ENCODE measurements at places on chromosomes 7 and 10.

DNA sequence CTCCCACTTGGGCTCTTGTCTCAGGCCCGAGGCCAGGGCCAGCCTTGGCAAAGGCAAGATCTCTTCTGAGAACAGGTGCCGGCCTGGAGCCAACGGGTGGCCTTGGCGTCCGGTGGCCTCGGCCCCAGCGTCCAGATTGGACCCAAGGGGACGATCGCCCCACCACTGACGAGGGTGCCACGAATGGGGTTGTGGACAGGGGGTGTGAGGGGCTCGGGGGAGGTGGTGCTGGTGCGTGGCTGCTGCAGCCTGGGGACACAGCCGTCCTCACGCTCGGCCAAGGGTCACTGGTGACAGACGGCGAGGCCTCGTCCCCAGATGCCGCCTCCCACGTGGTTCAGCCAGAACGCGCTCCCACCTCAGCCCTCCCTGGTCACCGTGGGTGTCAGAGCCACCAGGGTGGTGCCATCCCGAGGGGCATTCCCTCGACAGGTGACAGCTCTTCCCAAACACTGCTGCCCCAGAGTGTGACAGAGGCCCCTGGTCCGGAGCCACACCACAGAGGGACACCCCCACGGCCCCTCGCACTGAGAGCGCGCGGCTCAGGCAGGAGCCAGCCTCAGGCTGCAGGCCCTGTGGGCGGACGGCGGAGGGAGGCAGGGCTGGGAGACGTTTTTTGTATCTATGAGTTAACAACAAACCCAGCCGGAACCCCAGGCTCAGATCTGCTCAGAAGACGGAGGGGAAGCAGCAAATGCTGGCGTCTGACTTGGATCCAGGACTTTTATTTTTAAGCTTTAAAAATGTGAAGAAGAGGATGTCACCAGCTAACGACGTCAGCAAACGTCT, 18.5 kb upstream of the CFAP46 start:
- DNase-seq = no peak

GRCh38 chr7:157403646-157404401, 67.0 kb downstream of the DNAJB6 start:
- no peak for DNase-seq

DNA sequence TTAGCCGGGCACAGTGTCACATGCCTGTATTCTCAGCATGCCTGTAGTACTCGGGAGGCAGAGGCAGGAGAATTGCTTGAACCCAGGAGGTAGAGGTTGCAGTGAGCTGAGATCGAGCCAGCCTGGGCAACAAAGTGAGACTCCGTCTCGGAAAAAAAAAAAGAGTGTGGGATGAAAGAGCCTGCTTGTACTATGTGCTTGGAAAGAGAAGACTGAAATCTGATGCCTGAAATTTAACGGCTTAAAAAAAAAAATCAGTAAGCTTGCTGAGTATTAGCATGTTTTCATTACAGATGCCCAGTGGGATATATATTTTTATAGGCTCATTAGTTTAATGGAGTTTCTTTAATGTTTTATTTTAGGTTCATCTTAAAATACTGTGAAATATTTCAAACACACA, 4.2 kb downstream of the NT5C2 start:
- DNase-seq = no peak

DNA sequence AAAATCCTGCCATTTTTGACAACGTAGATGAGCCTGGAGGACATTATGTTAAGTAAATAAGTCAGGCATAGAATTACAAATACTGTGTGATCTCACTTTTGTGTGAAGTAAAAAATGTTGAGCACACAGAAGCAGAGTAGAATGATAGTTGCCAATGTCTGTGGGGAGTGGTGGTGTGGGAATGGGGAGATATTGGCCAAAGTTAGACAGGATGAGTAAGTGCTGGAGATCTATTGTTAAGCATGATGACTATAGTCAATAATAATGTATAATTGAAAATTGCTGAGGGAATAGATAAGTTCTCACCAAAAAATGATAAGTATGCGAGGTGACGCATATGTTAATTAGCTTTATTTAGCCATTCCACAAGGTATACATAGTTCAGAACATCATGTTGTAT, 92.0 kb downstream of the GPR85 start:
- DNase-seq = no peak

DNA sequence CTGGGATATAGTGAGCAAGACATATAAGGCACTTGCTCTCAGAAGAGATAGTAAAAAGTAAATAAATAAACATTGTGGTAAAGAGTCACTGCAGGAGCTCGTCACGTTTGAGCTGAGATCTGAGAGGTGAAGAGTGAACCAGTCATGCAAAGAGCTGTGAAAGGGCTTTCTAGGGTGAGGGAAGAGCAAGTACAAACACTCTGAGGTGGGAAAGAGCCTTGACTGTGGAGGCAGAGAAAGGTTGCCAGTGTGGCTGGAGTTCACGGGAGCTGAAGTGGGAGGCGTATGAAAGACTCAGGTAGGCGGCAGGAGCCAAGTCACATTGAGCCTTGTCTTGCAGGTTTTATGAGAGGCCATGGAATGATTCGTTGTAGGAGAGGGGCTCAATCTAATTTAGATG, 141.0 kb downstream of the C1GALT1 start:
- no peak for DNase-seq

GRCh38 chr10:69359594-69359993, 57.1 kb downstream of the TACR2 start:
- DNase-seq = no peak

- peak; percentile 57 for DNase-seq
Measured at GRCh38 chr10:43292755-43293676, 26.2 kb upstream of the RASGEF1A start.

- no peak for DNase-seq
Measured at GRCh38 chr10:7406712-7407333, 4.0 kb downstream of the SFMBT2 start.

DNA sequence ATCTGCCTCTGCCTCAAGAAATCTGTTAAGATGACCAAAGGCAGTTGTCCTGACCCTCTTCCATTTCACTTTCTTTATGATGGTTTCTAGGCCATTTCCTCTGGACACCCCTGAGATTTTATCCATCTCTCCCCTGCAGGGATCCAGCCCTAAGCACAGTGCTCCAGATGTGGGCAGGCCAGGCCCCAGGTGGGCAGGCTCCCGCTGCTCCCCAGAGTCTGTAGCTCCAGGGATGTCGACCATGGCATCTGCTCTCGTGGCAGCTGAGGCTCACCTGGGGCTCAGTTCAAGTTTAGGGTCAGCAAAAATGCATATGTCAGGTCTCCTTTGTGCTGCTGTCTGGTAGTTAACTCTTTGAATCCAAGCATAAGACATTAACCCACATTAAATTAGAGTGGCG, 11.8 kb downstream of the CEP41 start:
- no peak for DNase-seq

- DNase-seq = no peak
Measured at GRCh38 chr7:120005720-120006119, 267.3 kb upstream of the KCND2 start.

DNA sequence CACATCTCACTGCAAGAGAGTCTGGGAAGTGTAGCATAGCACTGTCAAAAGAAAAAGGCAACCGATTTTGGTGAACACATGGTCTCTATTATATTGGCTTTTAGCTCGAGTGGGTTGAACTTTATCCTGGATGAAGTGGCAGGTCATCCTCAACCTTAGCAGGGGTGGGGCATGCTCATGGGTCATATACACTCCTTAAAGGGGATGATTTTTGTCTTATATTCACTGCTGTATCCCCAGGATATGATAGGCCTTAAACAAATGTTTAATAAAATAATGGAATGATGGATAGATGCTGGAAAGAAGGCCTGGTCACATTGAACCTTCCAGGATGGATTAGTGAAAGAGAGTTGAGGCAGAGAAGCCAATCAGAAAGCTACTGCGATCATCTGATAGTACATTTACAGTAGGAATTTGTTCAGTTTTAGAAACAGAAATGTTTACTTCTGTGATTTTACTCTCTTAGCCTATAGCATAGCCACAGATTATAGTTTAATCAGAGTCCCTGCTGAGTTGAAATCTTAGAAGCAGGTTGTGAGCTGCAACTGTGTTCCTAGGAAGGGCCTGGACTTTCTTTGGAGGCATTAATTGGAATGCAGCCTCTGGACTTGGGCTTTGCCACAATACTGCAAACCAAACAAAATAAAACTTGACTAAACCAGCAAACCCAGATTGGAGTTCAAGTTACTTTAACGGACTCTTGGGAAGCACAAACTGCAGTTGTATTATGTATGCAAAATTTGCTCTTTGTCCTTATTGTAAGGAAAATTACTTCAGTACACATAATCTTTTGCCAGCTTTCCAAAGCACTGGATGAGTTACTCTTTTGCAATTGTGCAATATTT, 138.3 kb downstream of the BMPER start:
- no peak for DNase-seq

DNA sequence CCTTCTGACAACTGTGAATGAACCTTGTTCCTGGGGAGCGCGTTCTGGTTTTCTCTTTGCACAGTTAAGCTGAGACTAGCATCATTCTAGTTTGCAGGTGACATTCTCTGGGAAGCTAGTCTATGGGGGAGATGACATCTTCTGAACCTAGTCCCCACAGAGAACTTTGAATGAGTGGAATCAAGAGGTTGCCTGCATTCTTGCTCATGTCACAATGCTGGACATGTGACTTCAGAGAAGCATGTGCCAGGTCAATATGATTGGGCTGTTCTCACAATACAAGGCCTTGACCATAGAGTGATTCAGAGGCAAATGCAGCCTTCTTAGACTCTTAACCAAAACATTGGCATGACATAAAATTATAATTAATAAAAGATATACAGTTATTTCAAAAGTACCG, 22.1 kb downstream of the KLLN start:
- DNase-seq = no peak

DNA sequence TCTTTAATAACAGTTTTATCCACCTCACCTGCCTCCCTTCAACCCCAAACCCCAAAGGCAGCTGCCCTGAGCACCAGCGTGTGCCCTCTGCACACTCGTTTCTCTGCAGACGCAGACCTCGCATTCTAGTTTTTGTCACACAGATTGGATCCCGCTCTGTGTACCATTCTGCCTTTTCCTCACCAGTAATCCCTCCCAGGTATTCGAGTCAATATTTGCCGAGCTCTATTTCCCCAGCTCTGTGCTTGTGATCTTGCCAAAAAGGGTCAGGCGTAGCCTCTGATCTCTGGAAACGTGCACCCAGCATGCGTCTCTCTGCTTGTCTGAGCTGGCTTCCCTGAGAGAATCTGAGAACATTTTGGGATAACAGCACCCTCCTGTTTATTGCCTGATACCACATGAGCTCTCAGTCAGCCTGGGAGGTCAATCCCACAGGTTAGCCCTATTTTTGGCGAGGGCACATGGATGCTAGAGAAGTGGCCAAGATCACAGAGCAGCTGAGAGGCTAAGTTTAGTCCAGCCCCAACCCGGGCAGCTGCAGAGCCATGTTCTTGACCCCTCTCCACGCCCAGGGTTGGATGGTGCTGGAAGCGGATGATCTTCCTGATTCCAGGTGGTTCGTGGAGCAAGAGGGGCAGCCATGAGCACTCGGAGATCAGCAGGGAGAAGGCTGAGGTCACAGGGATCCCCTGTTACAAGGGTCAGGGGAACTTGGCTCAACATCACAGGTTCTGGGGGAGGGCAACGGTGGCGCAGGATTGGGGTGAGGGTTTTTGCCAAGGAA, 29.1 kb downstream of the FOXL3 start:
- no peak for DNase-seq

DNA sequence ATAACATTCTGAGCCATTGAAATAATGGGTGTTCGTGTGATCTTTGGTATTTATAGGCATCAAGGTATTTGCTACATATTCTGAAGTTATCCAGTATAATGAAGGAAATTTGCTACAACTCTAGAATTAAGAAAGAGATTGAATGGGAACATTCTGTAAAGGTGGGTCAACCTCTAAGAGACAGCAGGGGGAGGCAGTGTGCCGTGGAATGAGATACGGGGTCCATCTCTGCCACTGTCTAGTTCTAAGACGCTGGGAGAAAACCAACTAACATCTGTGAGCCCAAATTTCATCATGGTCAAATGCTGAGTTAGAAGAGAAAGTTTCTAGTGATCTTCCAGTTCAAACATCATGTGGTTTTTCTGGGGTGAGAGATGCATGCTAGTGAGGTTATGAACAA, 368.9 kb downstream of the SORCS1 start:
- DNase-seq = peak; percentile 13

DNA sequence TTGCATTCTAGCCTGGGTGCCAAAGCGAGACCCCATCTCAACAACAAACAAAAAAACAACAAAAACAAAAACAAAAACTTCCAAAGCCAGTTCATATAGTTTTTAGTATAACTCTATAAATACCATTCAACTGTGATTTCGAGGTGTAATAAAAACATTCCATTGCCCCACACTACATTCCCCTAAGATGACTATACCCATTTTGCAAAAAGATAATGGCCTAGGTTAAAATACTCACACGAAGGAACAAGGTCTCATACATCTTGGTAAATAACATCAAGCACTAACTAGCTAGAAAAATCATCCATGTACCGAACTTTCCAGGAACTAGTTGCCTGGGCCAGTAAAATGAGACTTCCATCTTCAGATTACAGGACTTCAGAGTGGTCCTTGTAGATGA, 55.4 kb downstream of the GLI3 start:
- DNase-seq = no peak

Measured in SW480 (cell line).